ENCODE measurements at places on chromosomes 2 and 18.

DNA sequence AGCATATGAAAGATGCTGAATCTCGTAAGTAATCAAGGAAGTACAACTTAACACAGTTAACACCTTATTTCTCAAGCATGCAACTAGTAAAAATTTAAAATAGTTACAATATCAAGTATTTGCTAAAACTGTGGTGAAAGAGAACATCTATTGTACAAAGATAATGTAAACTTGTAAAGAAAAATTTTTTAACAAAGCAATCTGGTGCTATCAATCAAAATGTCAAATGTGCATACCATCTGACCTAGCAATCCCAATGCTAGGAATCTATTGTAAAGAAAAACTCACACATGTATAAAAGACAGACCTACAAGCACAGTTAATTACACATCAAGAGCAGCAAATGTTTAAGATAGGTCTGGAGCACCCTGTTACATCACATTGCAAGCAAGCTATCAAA lies 90.1 kb downstream of the SLC66A3 start:
- DNase-seq: no peak

DNA sequence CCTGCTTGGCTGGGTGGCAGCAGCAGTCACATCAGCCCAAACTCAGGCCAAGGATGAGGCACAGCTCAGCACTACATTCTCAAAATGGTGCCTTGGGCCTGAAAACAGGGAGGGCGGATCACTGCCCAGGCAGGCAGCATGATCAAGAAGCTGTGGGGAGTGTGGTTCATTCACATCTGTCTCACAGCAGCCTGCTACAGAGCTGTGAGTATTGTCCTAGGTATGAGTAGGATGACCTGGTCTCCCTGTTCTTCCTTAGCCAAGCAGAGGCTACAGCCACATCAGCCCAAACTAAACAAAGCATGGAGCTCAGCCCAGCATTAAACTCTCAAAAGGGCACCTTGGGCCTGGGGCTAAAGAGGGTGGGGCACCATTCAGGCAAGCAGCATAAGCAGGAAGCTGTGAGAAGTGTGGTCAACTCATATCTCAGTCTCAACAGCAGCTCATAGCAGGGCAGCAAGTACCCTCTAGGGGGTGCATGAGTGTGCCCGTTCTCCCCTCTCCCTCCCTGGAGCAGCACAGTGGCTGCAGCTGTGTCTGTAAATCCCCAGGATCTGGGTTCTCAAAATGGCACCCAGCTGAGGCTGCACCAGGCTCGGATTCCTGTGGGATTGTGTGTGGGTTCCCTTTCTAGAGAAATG lies 139.6 kb downstream of the TRABD2A start:
- no peak for DNase-seq

GRCh38 chr2:183088061-183088460 lies 9.5 kb downstream of the DUSP19 start:
- no peak for DNase-seq

GRCh38 chr2:189328848-189329245 lies 112.4 kb upstream of the WDR75 start:
- DNase-seq: no peak

DNA sequence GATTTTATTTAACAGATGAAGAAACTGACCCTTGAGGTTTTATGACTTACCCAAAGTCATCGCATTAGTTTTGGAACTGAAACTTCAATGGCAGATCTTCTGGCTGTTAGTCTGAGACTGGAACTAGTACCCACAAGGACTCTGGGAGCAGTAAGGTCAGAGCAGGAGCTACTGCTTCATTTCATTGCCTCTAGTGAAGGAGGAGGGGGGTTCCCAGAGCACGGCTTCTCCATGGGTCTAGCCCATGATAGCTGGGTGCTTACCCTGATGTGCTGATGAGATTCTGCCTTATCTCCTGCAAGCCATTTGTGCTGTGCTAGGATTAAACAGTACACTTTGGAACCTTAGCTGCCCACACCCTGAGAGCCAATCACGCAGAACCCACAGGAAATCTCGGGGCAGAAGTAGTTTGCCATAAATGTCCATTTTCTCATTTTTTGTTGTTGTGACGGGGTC lies 5.4 kb upstream of the RNASEH1 start:
- DNase-seq: no peak

DNA sequence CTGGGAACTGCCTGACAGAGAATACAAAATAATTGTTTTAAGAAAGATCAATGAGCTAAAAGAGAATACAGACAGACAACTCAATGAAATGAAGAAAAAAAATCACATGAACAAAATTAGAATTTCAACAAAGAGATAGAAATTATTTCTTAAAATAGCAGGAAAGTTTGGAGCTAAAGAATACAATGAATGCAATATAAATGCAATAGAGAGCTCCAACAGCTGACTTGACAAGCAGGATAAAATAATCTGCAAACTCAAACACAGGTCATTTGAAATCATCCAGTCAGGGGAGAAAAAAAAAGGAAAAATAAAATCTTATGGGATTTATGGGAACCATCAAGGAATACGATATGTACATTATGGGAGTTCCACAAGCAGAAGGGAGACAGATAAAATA lies 902.7 kb upstream of the ZEB2 start:
- no peak for DNase-seq

DNA sequence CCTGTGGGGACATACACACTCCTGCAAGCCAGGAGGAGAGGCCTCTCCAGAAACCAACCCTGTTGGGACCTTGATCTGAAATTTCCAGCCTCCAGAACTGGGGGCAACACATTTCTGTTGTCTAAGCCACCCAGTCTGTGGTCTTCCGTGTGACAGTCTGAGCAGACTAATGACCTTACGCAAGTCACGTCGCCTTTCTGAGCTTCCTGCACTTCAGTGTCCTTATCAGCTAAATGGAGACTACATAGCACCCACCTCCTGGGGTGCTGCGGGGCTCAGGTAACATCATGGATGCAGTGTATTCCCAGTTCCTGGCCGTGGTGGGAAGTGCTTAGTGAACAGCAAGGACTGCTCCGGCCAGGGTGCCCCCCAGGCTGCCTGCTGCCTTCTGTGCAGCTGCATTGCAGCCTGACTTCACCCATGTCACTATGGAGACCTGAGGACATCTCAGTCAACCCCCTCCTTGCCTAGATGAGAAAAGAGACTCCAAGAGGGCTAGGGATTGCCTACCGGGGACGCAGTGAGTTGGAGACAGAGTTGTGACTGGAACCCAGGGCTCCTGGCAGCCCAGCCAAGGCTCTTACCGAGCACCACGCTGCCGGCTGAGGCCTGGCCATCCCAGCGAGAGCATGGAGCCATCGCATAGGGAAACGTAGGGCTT lies 61.2 kb upstream of the FZD5 start:
- no peak for DNase-seq

DNA sequence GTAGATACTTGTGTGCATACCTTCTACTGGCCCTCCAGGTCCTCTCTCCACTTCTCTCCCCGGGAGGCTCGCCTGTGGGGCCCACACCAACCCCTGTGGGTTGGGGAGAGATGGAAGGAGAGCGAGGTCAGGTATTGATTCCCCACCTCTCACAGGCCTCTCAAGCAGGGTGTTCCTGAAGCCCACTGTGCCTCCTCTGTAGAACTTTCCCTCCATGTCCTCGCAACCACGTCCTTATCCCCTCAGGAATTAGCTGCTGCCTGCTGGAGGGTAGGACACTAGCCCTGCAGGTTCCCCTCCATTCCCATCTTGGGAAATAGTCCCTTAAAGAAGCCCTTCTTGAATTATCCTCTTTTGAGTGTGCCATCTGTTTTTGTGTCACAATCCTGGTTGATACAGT lies 38.9 kb upstream of the KLF11 start:
- DNase-seq: no peak

DNA sequence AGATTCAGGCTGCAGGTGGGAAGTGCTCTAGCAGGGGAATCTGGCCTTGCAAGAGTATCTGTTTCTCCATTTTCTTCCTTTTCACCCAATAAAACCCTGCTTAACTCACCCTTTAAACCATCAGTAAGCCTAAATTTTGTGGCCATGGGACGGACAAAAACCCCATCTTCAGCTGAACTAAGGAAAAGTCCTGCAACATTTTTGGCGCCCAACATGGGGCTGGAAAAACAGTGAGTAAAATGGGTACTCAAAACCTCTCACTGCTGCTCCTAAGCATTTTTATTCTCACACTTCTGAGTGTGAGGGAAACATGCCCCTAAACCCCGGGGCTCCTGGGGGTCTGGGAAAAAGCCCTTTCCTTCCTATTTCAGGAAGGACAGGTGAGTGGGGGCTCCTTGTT lies 414.3 kb downstream of the ZNF804A start:
- DNase-seq: no peak

DNA sequence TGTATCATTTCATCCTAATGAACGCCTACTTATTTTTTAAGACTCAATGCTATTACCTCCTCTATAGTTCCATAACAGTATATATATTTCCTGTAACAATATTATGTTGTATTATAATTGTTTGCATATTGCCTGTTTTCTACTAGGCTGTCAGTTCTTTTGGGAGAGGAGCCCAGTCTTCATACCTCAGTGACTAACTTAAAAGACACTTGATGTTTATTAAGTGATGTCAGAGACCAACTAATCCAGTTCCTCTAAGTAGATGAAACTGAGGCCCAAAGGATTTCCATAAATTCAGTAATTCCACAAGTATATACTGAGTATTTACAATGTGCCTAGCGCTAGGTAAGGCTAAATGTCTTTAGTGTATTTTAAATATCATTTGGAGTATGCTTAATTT lies 48.9 kb upstream of the AAK1 start:
- no peak for DNase-seq

DNA sequence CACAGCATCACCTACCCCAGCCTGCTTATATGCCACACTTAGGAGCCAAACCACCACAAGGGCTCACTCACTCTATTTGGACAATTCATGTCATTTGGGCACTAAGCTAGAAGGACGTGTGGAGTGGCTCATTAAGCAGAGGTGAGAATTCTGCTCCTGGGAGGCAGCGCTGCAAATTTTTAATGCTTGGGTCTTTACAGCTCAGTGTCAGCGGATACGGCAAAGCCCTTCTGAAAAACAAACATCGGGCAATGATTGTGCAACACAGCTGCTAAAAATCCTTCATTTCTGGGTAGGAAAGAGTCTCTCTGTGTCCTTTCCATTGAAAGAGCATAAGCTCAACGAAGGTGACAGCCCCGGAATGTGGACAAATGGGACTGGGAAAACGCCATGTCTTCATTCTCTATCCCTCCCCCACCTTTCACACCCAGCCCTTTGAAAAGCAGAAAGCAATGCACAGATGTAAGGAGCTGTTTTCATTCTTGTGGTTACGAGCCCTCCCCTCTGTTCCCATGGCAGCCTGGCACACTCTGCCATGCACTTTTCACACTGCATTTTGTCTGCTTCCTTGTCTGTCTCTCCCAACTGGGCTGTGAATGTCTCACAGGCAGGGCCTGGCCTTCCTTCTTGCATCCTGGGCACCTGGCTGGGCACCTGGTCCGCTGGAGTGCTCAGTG lies 16.0 kb downstream of the TMEM177 start:
- DNase-seq: no peak

- no peak for DNase-seq
These were observed 372.7 kb downstream of the FBXO15 start for GRCh38 chr18:73774811-73775509.

- DNase-seq: no peak
These were observed 493.0 kb upstream of the NRP2 start for GRCh38 chr2:205189301-205189700.

DNA sequence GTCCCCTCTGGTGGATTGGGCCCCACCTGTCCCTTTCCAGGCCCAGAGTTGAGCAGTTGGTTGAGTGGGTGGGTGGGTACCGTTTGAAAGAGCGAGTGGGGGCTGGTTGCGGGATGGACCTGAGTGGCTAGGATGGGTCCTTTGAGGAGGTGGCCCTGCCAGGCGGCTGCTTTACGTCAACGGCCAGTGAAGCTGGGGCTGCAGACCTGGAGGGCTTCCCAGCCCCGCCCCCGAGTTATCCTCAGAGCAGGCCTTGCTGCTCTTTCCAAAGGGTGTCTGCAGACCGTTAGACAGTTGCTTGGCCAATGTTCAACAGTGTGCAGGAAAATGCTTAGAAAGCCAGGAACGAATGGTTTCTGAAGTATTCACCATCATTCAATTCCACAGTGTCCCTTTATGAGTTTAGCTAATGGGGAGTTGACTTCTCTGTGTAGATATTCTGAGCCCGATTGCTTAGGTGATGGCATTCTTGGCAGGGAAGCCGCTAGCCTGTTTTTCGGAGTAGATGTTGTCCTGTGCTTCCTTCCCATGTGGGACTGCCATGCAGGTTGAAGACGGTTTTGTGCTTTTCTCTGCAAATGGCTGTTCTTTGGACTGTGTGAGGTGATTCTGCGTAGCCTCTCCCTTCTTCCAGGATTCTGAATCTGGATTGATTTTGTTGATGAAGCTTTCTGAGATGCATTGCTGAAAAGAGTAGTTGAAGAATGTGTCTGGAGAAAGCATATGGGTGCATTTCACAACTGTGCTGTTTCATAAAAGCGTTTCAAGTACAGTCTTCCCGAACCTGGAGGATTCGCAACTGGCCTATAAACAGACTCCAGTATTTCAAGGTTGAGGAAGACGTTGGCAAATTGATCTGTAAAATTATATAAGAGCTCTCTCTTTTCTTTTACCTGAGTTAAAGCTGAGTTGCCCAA lies 45.8 kb downstream of the LDLRAD4 start:
- no peak for DNase-seq

- DNase-seq: no peak
These were observed 20.9 kb downstream of the GKN2 start for GRCh38 chr2:68931799-68932198.

GRCh38 chr2:43454791-43455190 lies 141.0 kb downstream of the THADA start:
- no peak for DNase-seq

GRCh38 chr2:215612786-215613185 lies 176.9 kb upstream of the FN1 start:
- DNase-seq: no peak

DNA sequence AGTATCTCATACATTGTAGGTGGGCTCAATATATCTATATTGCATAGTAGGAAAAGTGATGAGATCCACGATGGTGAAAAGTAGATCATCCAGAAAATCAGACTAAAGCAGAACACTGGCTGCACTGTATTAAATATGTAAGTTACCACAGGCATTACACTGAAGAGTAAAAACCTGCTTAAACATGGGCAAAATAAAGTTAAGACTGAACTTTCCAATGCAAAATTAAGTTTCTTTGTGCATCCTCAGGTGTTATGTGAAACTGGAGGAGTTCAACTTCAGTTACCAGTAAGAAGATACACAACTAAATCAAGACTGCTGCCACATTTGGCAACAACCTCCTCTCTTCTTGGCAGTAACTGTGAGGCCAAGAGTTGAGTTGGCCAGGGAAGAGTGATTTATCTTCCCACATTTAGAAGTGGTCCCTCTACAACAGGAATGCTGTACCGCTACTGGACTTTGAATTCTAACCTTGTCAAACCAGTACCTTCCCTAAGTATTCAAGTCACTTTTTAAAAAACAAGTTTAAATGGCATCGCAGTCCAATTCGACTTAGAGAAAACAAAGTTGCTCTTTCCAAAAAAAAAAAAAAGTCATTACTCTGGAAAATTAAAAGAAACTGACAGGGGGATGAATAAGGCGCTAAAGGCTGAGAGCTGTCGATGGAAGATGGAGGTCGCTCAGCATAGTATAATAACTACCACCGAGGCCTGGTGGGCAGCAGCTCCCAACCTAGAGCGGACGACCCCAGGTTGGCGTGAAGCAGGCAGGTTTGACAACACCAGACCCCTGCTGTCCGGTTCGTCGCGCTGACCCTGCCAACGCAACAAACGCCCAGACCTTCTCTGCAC lies 1.1 kb downstream of the MAP4K3 start:
- no peak for DNase-seq

- no peak for DNase-seq
These were observed 1477.6 kb upstream of the NXPH2 start for GRCh38 chr2:140257692-140258300.

All from omental fat pad (tissue), 4 donors.